ENCODE measurements at places on chromosomes 12 and 14.

DNA sequence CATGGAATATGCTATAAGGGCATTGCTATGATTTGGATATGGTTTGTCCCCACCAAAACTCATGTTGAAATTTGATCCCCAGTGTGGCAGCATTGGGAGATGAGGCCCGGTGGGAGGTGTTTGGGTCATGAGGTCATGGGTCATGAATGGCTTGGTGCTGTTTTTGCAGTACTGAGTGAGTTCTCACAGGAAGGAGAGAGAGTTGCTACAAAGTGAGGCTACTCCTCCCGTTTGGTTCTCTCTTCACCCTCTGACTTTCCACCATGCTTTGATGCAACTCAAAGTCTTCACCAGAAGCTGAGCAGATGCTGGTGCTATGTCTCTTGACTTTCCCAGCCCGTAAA is 388.1 kb upstream of the TMPO start:
- DNase-seq: no peak

DNA sequence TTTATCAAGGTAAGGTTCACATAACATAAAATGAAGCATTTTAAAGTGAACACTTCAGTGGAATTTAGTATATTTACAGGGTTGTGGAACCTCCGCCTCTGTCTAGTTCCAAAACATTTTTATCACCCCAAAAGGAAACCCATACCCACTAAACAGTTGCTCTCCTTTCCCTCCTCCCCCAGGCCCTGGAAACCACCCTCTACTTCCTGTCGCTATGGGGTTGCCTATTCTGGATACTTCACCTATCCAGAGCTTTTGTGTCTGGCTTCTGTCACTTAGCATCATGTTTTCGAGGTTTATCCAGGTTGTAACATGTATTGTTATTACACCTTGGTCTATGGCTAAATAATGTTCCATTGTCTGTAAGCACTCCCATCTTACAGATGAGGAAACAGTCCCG is 27.7 kb upstream of the ZFP36L1 start:
- DNase-seq: no peak

GRCh38 chr12:28563936-28564335 is 373.7 kb downstream of the CCDC91 start:
- DNase-seq: peak; percentile 75

DNA sequence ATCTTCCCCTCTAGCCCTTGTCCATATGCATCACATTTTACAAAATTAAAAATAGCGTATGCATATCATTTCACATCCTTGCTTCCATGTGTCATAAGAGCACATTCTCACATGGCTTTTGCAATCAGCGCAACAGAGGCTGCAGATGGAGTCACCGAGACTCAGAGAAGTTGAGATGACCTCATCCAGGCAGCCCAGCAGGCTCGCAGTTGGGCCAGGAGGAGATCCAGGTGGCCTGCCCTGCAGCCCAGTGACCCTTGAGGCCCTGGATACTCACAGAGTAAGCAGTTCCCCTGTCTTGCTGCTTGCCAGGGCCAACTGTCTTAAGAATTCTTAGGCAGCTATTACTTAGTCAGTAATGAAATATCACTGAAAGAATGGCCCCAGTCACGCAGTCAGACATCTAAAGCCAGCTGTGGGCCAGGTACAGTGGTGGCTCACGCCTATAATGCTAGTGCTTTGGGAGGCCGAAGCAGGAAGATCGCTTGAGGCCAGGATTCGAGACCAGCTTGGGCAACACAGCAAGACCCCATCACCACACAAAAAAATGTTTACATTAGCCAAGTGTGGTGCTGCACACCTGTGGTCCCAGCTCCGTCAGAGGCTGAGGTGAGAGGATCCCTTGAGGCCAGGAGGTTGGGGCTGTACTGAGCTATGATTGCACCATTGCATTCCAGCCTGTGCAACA is 9.1 kb downstream of the CAMKK2 start:
- DNase-seq: no peak

DNA sequence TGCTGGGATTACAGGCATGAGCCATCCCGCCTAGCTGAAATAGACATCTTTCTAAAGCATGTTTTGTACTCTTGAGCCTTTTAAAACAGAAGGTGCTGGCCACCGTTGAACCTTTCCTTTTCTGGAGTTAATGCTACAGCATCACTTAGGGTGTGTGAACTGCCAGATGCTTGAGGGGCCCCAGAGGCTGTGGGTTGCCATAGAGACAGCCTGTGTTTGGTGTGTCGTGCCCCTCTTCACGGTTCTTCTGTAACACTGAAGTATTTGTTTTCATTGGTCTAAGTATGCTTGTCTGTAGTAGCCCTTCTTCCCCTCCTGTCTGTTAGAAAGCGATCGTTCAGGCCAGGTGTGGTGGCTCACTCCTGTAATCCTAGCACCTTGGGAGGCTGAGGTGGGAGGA is 30.8 kb downstream of the PLEKHG3 start:
- DNase-seq: no peak

- no peak for DNase-seq
Observed at GRCh38 chr14:71235875-71236274, 328.6 kb downstream of the PCNX1 start.

- DNase-seq: no peak
Observed at GRCh38 chr14:90288651-90289355, 32.5 kb downstream of the PSMC1 start.

- DNase-seq: no peak
Observed at GRCh38 chr14:53772936-53773335, 183.7 kb downstream of the BMP4 start.

DNA sequence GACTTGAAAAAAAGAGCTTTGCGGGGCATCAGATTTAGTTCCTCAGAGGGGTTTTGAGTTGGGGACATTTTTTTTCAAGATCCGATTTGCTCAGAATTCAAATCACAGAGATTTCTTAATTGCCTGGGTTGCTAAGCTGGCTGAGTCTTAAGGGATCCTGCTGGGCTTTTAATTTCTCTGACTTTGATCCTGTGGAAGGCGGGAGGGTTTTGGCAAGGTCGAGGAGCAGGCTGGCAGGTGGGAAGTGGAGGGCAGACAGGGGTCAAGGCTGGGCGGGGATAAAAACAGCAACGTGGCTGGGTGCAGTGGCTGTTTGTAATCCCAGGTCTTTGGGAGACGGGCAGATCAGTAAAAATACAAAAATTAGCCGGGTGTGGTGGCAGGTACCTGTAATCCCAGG is 33.5 kb upstream of the CCDC63 start:
- DNase-seq: no peak

DNA sequence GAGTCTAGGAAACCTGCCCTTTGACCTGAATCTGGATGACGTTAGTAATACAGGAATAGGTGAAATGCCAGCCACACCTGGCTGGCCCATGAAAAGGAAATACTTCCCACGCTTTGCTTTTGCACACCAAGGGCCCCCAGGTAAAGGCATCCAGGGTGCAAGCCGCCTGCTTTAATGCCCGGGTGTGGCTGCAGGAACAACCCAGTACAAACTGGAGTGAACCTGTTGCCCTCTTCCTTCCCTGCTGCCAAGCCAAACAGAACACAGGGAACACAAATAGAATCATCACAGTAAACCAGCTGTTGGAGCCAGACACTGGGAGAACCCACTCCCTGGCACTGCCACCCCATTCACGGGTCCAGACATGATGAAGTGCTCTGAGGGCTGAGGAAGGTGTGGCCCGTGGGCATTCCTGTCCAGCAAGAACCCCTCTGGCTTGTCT is 24.2 kb upstream of the FOS start:
- DNase-seq: no peak

GRCh38 chr14:74867673-74868072 is 8.3 kb downstream of the PROX2 start:
- no peak for DNase-seq

- DNase-seq: no peak
Observed at GRCh38 chr12:131909081-131909751, 14.8 kb downstream of the ULK1 start.

DNA sequence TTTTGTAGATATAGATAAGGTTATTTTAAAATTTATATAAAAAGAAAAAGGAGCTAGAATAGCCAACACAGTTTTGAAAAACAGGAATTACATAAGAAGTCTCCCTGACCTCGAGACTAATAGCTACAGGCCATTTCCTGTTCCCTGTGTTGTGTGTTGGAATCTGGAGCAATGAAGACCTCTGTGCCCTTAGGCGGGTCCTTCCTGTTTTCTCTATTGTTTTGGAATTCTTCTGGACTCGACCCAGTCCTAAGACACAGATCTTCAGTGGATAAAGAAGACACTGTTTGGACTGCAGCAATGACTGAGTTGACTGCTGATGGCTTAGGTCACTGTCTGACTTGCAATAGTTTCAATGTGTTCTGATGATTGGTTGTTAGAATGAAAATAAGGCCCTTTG is 26.2 kb downstream of the SNRPF start:
- no peak for DNase-seq

DNA sequence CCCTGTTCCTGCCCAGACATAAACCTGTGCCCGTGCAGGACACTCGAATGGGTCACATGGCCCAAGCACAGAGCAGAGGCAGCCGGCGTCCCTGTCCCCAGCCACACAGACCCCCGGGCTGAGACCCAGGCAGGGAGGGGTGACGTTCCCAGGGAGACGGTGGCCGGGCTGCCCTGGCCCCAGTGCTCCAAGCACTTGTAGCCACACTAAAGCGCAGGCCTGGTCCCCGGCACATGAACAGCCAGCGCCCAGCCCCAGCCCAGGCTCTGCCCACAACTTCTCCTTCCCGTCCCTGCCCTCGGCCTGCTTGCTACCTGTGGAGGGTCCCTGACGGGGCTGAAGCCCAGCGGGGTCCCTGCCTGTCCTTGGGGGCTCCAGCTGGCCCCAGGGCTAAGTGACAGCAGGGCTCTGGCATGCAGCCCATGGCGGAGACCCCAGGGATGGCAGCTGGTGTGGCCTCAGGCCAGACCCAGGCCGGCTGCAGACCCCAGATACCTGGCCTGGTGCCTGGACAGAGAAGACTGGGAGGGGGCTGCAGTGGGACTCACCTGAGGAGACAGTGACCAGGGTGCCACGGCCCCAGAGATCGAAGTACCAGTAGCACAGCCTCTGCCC is 338.4 kb downstream of the TMEM121 start:
- DNase-seq: no peak

- DNase-seq: no peak
Observed at GRCh38 chr12:7915661-7916403, 20.2 kb downstream of the SLC2A3 start.

- peak; percentile 34 for DNase-seq
Observed at GRCh38 chr12:132506328-132507160, 16.6 kb downstream of the FBRSL1 start.

DNA sequence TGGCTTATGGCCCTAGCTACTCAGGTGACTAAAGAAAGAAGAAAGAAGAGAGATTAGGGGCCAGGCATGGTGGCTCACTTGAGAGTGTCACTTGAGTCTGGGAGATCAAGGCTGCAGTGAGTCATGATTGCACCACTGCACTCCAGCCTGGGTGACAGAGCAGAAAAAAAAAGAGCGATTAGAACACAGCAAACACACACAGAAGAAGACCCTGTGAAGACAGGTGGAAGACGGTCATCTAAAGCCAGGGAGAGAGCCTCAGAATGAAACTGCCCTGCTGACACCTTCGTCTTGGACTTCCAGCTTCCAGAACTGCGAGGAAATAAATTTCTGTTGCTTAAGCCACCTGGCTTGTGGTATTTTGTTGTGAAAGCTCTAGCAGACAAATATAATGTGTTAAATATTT is 17.5 kb upstream of the PPP1CC start:
- DNase-seq: no peak

GRCh38 chr12:73106296-73106695 is 834.1 kb downstream of the TRHDE start:
- DNase-seq: no peak

GRCh38 chr12:22262309-22262708 is 72.2 kb downstream of the ST8SIA1 start:
- DNase-seq: no peak

DNA sequence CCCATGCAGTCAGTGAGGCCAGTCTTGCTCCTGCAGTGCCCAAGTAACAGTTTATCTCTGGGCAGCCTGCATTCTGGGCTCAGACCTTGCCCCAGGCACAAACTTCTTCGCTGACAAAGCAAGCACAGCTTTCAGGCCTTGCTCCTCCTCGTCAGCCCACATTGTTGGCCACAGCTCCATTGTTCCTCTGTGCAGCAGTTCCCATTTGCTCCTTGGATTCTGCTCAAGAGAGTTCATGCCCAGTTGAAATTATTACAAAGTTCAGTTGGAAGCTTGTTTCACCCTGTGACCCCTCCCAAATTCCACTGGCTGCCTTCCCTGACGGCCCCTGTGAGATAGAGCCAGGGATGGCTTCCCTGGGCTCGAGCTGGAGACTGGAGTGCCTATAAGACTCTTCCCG is 163.4 kb upstream of the DDHD1 start:
- no peak for DNase-seq

GRCh38 chr14:103483600-103483999 is 39.0 kb downstream of the CKB start:
- peak; percentile 41 for DNase-seq

- DNase-seq: no peak
Observed at GRCh38 chr12:24507827-24508226, 441.1 kb downstream of the BCAT1 start.

- no peak for DNase-seq
Observed at GRCh38 chr12:52604859-52605258, 3.6 kb upstream of the KRT72 start.

DNA sequence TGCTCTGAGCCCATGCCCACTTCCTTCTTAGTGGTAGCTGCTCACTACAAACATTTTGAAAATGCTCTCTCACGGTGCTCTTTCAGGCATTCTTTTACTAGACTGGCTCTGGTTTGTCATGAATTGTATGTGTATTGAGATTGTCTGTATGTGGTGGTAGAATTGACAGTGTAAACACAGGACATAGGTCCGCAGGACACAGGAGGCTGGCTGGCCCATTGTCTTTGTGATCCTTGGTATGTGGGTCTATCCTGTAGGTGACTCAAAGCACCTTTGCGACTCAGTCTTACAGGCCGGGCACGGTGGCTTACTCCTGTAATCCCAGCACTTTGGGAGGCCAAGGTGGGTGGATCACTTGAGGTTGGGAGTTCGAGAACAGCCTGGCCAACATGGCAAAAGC is 250.9 kb downstream of the C12orf75 start:
- DNase-seq: no peak

GRCh38 chr14:85702997-85703396 is 173.1 kb downstream of the FLRT2 start:
- peak; percentile 48 for DNase-seq

- no peak for DNase-seq
Observed at GRCh38 chr14:24880689-24881088, 169.3 kb downstream of the STXBP6 start.

DNA sequence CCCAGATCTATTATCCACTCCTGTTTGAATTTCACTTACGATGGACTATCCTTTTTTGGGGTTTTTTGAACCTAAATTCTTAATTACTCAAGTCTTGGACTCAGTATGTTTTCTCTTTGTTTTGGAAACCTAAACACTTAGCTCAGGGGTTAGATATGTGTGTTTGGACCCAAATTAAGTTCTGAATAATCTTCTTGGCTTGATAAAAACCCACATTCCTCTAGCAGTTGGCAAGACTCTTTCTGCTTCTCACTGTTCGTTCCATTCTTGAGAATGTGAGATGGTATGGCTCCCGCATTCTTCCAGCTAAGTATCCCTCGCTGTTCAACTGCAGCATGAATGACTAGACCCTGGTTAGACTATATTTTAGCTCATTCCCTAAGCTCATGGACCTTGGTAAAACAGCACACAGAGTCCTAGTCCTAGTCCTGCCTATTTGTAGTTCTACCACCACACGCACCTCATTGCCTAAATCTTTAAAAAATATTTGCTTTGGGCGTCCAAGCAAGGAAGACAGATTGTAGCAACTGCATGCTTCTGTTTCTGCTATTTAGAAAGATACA is 860.0 kb downstream of the RPS29 start:
- DNase-seq: no peak

GRCh38 chr12:101968770-101969169 is 91.4 kb downstream of the DRAM1 start:
- DNase-seq: no peak

GRCh38 chr14:83566567-83566966 is 1963.4 kb upstream of the FLRT2 start:
- no peak for DNase-seq
